ENCODE measurements at places on chromosomes 7 and 10. TPM values are rescaled to one million over a fixed set of nuclear protein-coding genes. Genes with fewer than 3 reads are reported as not detected.

C10orf53 gene
- polyA plus RNA-seq: not detected

PTPRE gene
- polyA plus RNA-seq: 73.1 TPM

P4HA1 gene
- 26.5 TPM for polyA plus RNA-seq

IQCE gene
- 4.2 TPM for polyA plus RNA-seq

MGMT gene
- 69.5 TPM for polyA plus RNA-seq

HOGA1 gene
- polyA plus RNA-seq: not detected

SPDYE1 gene
- not detected for polyA plus RNA-seq

IL2RA gene
- 2.7 TPM for polyA plus RNA-seq

OR2A42 gene
- not detected for polyA plus RNA-seq

OR13A1 gene
- polyA plus RNA-seq: not detected

SLC26A5 gene
- polyA plus RNA-seq: not detected

DYNC1I1 gene
- not detected for polyA plus RNA-seq

DNA sequence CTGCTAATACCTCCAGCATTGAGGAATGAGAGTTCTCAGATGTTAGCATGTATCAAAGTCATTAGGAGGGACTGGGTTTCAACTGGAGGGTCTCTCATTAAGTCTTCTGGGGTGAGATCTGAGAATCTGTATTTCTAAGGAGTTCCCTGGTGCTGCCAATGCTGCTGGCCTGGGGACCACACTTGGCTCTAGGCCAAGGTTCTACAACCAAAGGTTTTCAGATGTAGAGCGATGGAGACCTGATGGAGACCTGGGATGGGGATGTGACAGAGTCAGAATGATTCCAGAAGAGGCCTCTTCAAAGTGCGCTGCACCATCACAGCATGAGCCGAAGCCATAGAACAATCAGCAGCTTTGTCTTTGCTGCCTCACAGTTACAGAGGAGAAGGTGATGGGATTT, 27.2 kb downstream of the ST8SIA6 start:
- no peak for DNase-seq

- DNase-seq: no peak
Measured at GRCh38 chr10:49058463-49059255, 56.7 kb downstream of the VSTM4 start.

DNA sequence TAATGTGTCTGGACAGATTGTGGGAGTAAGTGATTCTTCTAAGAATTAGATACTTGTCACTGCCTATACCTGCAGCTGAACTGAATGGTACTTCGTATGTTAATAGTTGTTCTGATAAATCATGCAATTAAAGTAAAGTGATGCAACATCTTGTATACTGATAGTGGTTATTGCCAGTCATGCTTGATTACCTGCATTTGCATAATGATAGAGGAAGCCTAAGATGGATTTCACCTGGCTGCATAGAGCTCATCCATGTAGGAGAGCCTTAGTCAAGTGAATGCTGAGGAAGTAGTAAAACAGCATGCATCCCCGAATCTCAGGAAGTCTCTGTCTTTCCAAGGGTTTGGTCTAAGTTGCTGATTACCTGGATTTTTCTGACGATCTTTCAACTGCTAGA, 64.2 kb upstream of the CAPZA2 start:
- DNase-seq: no peak

- DNase-seq: peak; percentile 55
Measured at GRCh38 chr10:30751678-30752331, 122.3 kb upstream of the LYZL2 start.

DNA sequence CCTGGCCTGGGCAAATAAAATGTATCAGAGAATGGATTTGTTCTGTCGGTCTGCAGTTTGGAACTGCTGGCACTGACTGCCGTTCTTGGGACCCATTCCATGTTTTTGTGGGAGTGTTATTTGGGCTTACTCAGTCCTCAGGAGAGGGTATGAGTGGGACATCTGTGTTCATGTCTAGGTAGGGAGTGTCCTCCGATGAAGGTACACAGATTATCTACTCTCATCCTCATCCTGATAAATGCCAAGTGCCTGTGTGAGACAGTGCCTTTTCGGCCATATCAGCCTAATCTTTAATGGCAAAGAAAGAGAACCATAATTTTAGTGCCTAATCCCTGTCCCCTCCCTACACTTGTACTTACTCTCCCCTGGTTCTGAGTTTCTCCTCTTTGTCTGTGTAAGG, 409.4 kb downstream of the REEP3 start:
- DNase-seq: no peak

DNA sequence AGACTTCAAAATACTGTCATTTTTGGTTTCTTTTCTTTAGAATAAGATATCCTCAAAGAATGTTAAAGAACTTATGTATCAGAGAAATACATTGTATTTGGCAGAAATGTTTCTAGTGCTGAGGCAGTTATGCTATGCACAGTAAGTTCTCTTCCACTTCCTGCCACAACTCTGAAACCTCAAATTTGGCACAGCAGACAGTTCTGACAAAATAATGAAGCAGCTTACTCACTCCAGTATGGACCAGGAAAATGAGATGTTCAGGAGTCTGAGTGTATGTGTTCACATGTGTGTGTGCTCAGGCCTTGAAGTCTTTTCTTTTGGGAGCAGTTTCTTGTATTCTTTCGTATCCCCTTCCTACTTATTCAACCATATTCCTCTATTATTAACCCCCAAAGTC, 197.0 kb upstream of the AGK start:
- no peak for DNase-seq

DNA sequence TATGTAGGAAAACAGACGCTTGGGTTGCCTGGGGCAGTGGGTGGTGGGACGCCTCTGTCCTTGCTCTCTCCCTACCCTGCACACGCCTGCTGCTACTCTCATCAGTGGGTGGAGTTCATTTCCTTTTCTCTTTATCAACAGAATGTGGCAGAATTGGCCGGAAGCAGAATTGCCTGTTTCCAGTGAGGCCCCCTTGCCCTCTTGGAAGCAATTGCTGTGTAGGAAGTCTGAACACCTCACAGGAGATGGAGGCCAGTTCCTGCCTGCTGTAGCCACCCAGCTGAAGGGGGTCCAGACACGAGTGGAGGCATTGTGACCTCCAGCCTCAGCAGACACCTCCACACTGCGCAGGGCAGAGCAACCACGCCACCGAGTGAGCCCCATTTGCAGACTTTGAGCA, 331.6 kb upstream of the ZNF32 start:
- no peak for DNase-seq

- no peak for DNase-seq
Measured at GRCh38 chr10:8356283-8356682, 301.8 kb downstream of the GATA3 start.

DNA sequence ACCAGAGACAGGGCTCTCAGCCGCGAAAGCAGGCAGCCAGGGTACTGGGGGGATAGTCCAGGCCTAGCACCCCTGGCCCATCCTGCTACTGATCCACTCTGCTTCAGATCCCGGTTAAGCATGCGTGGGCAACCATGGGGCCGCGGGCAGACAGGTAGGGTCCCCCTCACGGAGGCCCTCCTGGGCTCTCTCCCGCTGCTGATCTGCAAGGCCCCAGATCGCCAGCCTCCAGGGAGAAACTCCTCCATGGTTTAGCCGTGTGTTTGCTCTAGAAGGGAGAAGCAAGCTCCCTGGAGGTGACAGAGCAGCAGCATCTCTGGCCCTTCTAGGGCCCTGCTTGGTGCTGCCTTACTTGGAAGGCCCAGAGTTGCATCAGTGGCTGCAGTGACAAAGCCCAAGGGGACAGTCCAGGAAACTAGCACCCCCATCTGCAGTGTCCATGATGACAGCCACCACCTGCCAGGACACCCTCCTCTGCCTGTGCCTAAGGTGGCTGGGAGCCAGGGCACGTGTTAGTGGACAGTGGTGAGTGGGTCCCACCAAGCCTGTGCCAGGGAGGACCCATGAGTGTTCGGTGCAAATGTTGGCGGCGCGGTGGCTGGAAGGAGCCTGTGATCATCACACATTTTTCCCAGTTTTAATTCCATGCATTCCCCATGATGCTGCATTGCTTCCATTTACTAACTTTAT, 29.2 kb downstream of the CALML5 start:
- no peak for DNase-seq

DNA sequence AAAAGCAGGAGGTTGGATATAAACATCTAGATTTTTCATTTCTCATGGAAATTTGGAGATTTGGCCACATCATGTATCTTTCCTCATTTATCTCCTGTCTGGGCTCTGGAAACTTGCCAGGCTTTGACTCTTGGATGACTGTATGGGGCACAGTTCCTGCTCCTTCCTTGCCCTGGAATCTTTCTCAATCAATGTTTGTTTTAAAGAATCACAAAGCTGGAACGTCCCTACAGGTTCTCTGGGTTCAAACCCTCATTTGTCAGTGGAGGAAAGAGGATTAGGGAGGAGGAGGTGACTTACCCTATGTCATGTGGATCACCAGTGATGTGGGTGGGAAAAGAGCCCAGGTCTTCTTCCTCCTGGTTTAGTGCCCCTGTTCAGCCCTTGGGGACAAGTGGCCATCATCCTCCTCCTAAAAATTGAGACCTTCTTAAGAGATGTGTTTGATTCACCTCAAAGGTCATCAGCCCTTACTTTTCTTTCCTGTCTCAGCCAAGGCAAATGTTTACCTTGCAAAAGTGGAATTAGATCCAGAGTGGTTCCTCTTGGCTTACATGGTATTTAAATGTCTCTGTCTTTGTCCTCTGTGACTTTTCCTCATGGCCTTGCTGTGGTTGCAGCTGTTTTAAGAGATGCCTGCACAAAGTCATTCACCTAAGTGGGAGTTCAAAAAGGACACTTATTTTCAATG, 38.8 kb upstream of the PDZD8 start:
- no peak for DNase-seq

GRCh38 chr10:77391605-77392235, 245.9 kb downstream of the KCNMA1 start:
- peak; percentile 7 for DNase-seq

GRCh38 chr7:16484453-16485158, 19.1 kb upstream of the SOSTDC1 start:
- no peak for DNase-seq

GRCh38 chr7:28375729-28376128, 36.6 kb upstream of the CREB5 start:
- no peak for DNase-seq

GRCh38 chr10:52318136-52318701, 4.1 kb downstream of the DKK1 start:
- no peak for DNase-seq

GRCh38 chr10:46266306-46266985, 20.4 kb upstream of the ANTXRL start:
- no peak for DNase-seq

- DNase-seq: no peak
Measured at GRCh38 chr10:5442990-5443370, 30.6 kb downstream of the NET1 start.

- DNase-seq: no peak
Measured at GRCh38 chr10:71603150-71603549, 116.4 kb downstream of the C10orf105 start.

- no peak for DNase-seq
Measured at GRCh38 chr7:69780379-69780778, 182.1 kb downstream of the AUTS2 start.

DNA sequence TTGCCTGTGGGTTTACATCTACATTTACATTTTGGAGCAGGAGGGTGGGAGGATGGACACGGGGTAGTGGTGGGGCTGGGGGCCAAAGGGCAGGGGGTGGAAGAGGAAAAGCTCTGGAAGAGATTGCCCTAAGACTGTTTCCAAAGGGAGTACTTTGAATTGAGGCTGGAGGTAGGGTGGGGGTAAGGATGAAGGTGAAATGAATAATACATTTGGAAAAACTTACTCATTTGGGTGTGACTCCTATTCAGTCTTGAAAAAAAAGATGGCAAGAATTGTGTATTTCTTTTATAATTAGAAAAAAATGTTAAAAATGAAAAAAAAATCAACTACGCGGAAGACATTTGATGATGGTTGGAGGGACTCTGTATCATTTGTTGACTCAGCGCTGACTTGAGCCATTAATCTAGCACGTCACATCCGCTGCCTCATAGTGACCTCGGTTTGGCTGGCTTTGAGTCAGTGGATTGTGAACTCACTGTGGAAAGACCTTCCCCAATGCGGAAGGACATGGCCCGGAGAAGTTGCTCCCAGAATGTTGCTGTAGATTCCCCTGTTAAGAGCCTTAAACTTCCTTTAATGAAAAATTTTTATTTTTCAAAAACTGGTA, 2.8 kb downstream of the FAM180A start:
- no peak for DNase-seq

- DNase-seq: no peak
Measured at GRCh38 chr10:88952647-88953111, at the start of gene ACTA2. TSS of gene ACTA2 (minus strand) at chr10:88952773. CDS start at chr10:88948930, 3,843 bp downstream.

DNA sequence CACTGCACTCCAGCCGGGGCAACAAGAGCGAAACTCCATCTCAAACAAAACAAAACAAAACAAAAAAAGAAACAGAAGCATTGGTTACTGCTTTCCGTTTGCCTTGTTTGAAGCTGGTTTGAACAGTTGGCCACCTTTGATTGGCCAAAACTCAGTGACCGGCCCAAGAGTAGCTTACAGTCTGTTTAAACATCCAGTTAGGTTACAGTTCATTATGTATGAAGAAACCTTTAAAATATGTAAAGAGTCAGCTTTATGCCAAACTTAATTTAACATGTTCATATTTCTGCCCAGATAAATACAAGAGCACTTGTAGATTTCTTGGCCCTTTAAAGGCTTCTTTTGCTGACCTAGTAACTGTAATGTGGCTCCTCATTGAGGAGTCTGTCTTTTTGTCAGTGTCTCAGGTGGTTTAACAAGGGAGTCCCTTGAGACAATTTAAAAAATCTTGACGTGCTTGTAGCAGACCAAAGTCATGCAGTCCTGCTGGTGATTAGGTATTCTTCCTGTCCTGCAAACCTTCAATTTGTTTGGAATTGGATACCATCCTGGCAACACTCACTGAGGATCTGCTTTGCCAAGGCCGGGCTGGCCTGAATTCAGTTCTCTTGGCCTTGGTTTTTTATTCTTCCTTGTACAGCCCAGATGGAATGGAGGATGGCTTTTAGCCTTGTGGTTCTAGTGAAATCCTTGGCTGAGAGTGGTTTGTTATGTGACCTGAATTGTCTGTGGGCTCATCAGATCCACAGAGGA, 128.9 kb downstream of the PLXDC2 start:
- no peak for DNase-seq

GRCh38 chr10:69851306-69851705, 49.6 kb downstream of the COL13A1 start:
- no peak for DNase-seq

DNA sequence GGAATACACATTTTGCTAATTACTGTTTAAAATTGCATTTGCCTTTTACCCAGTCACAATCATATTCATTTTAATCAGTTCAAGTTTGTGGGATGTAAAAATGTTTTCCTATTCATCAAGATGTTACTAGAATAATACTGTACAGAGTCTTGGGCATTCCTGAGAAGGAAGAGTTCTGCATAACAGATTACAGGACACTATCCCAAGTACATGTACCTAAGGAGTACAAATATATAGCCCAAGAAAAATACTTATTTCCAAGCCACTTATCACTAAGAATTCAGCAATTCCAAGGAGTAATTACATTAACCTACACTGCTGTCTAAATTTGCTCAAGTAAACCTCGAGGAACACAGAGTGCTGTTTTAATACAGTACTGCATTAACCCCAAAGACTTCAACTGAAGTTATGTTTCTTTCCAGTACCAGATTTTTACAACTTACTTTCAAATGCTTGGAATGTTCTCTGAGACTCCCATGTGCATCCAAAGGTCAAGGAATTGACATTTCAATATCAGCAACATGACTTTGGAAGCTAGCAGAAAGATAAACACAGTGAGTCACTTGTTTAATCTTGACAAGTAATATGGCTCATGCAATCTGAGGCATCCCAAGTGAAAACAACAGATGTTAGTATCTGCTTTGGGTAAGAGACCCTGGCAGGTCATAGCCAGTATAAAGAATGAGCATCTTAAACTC, 125.4 kb upstream of the BET1 start:
- no peak for DNase-seq

GRCh38 chr10:6164271-6165095, 38.2 kb upstream of the PFKFB3 start:
- DNase-seq: no peak
